ENCODE measurements at places on chromosomes 2 and 18. TPM values are rescaled to one million over a fixed set of nuclear protein-coding genes. Genes with fewer than 3 reads are reported as not detected.

The UGT1A3 gene
- not detected for total RNA-seq

The SLC9A4 gene
- 0.62 TPM for total RNA-seq

The TRIP12 gene
- total RNA-seq: 228 TPM

The DNER gene
- total RNA-seq: 0.91 TPM

DNA sequence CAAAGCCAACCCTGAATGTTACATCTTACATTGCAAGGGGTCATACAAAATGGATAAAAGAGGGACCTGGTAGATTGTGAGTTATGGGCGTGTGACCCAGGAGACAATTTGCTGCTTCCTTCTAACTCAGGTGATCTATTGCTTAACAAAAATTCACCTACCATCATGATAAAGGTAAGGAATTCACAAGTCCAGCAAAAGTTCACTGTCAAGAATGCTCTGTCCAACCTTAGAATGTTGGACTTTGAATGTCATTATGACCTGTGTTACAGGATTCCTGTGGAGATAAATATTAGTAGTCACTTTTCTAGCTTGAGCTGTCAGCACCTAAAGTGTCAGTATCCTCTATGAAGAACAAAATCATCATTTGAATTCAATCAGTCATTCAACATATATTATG lies 7.9 kb upstream of the KLF7 start:
- no peak for DNase-seq

DNA sequence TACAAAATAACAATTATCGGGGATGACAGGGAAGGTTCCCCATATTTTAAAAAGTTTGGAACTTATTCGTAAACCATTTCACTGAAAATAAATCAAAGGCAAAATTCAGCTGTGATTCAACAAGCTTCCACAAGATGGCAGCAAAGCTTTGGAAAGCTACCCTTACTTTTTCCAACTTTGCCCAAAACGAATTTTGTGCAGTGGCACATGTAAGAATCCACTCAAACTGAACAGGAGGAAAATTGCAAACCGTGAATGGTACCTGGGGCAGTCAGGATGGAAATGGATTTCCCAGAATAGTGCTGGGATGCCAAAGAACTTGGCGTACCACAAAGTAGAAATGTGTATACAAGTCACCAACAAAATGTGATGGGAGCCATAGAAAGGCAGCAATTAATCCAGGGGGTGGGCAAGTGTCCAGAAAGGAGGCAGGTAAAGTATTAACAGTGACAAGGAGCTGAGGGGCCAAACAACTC lies 10.7 kb downstream of the RPL31 start:
- DNase-seq: peak; percentile 26

DNA sequence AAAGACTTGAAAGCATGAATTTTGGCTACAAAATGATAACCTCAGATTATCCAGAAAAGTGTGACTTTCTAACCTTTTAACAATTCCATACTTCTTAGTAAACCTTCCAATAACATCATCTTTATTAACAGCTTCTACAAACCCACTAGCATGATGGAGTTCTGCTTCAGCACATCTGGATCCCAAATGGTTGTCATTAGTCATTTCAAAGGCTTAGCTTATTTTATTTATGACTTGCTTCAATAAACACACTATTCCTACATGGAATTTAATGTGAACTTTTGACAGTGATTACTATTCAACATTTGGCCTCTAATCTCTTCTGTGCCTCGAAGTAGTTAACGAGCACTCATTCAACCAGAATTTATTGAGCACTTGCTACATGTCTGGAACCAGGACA lies 808.3 kb downstream of the TSN start:
- no peak for DNase-seq

DNA sequence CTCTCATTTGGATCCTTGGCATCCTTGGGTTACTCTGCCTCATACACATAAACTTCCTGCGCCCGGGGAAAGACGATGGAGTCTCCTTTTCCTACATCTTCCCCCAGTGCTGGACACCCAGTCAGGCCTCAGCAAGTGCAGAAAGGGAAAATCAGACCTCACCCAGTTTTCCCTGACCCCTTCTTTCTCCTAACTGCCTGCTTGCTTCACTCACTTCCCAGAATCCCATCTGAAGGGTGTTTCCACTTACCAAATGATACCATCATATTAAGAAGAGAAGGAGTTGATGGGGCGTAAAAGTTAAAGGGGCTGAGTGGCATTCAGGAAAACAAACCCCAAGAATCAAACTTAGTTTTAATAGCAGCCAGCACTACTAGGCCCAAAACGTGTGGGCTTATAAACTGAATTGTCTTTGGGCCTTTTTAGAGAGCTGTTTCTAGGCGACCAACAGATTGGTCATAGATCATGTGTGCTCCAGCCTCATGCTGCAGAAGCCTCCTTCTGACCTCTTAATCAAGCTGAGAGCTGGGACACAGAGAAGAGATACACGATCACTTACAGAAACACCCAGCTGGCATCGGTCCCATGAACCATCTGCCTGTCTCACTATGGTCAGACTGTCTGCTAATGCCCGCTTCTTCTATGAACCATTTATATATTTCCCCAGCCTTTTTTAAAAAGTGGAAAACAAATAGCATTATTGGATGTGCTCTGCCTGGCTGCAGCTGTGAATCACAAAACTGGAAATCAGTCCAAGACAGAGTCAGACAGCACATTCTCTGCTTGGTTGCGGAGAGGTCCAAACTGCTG lies 165.7 kb upstream of the SLC14A2 start:
- DNase-seq: no peak

- no peak for DNase-seq
Measured at GRCh38 chr2:166341426-166341825, 34.3 kb downstream of the SCN9A start.

GRCh38 chr2:189440644-189440946 lies 679 bp upstream of the WDR75 start:
- DNase-seq: no peak
